Right atrium auricular region (tissue), 2 donors: ENCODE measurements at places on chromosomes 3 and 15. TPM values are rescaled to one million over a fixed set of nuclear protein-coding genes. Genes with fewer than 3 reads are reported as not detected.

The SENP7 gene
- total RNA-seq: 10.1 TPM

The PYGO1 gene
- total RNA-seq: 6.3 TPM

The DPPA4 gene
- not detected for total RNA-seq

The PRRT3 gene
- total RNA-seq: 1.4 TPM

The MKRN3 gene
- total RNA-seq: not detected

The RYR3 gene
- 0.08 TPM for total RNA-seq

The CFAP91 gene
- total RNA-seq: 1.5 TPM

The ATP13A5 gene
- not detected for total RNA-seq

The SFMBT1 gene
- total RNA-seq: 16.7 TPM

The TMC3 gene
- total RNA-seq: not detected

The CRELD1 gene
- total RNA-seq: 79.0 TPM

The ITPKA gene
- 0.90 TPM for total RNA-seq
